ENCODE measurements at places on chromosomes 7 and 10.

DNA sequence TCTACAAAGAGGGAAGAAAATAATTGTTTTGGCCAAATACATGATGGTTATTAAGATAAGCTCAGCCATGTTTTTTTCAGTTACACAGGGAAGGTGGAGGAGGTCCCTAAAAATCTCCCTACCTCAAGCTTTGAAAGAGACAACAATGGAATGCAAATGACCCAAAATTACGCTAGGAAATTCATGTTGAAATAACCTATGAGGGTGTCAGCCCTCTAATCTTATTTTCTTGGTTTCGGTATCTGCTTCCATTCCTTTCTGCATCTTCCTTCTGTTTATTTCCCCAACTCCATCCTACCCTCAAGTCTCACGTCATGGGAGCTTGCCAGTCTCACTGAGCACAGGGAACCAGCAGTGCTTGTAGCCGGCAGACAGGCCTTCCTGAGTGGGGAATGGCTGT lies 40.6 kb upstream of the SMNDC1 start:
- no peak for DNase-seq

GRCh38 chr10:93999401-93999851 lies 5.7 kb downstream of the PLCE1 start:
- DNase-seq, result no peak

- no peak for DNase-seq
Observed at GRCh38 chr7:2411815-2412586, 8.6 kb downstream of the CHST12 start.

GRCh38 chr10:29379208-29379607 lies 90.3 kb downstream of the LYZL1 start:
- no peak for DNase-seq

- no peak for DNase-seq
Observed at GRCh38 chr7:35424440-35424839, 170.5 kb upstream of the TBX20 start.

All from COR-L47 (cell line).